ENCODE measurements at places on chromosomes 12 and 14.

- no peak for DNase-seq
- H3K4me1 ChIP-seq: no peaks in the 10 kb centered on the region
- H3K36me3 ChIP-seq: no peaks in the 10 kb centered on the region
- no peak overlapping the region for H3K27ac ChIP-seq
These were observed 85.6 kb downstream of the OTOGL start for GRCh38 chr12:80184926-80185325.

GRCh38 chr12:131872154-131873051 lies 22.0 kb upstream of the ULK1 start:
- DNase-seq: peak; percentile 90
- H3K36me3 ChIP-seq: no peaks in the 10 kb centered on the region
- H3K4me1 ChIP-seq: peaks cover 29% of the 10 kb centered on the region
- no peak overlapping the region for H3K4me3 ChIP-seq
- H3K27ac ChIP-seq: peak overlapping the region; percentile 49

DNA sequence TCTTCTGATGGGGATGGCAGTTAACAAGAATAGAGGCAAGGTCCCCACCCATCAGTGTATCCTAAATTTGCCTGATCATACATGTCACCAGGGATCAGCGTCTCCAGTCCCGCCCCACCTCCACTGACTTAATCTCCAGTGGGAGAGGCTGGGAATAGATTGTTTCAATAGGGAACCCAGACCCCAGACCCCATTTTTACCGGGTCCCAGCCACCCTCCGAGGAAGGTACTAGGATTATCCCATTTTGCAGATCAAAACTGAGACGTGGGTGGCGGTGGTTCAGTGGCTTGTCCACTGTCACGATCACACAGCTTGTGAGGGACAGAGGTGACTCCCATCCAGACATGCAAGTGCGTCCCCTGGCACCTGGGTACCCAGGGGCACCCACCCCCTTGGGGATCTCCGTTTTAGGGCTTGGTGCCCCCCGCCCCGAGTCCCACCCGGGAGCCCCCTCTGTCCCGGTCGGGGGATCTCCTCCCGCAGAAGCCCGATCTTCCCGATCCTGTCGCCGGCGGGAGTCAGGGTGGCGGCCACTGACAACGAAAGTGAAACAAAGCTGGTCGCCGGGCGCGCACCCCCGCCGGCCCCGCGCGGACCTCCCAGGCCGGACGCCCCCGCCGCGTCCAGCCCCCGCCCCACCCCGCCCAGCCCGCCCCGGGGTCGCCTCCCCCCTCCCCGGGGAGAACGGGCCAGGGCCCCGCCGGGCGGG lies 523 bp downstream of the WSB2 start:
- peaks cover 46% of the 10 kb centered on the region for H3K4me1 ChIP-seq
- H3K27me3 ChIP-seq: no peaks in the 10 kb centered on the region
- DNase-seq: peak; percentile 69
- H3K27ac ChIP-seq: peak overlapping the region; percentile 78

- H3K27ac ChIP-seq: no peak overlapping the region
- DNase-seq: no peak
- H3K4me1 ChIP-seq: no peaks in the 10 kb centered on the region
- H3K36me3 ChIP-seq: peaks cover 6% of the 10 kb centered on the region
These were observed 7.1 kb upstream of the OAS2 start for GRCh38 chr12:112971248-112971647.

GRCh38 chr12:46374310-46374709 lies 1.7 kb upstream of the SLC38A2 start:
- H3K27ac ChIP-seq: peak overlapping the region; percentile 87
- peaks cover 20% of the 10 kb centered on the region for H3K4me1 ChIP-seq
- H3K36me3 ChIP-seq: peaks cover 50% of the 10 kb centered on the region
- H3K4me3 ChIP-seq: peak overlapping the region; percentile 88
- DNase-seq: no peak

DNA sequence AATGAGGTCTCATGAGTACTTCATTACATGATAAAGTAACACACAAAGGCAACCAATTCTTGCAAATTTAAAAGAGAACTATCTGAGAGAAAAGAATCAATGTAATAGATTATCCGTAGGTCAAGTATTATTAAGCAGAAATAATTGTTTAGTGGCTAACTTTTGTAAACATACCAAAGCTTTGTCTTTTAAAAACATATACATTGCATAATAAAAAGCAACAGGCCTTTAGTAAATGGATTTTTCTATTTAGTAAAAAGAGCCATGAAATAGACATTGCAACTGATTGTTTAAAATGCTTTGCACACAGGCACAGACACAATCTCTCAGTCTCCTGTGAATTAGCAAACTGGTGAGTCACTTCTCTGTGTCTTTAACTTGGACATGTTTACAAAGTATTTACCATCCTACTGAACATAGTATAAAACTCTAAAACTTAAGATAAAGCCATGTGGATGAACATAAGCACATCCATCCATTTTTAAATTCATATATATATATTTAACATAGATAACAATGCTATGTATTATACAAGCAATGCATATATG lies 518.7 kb upstream of the MGAT4C start:
- H3K27me3 ChIP-seq: no peaks in the 10 kb centered on the region
- H3K36me3 ChIP-seq: no peaks in the 10 kb centered on the region
- DNase-seq: no peak
- H3K4me1 ChIP-seq: no peaks in the 10 kb centered on the region

GRCh38 chr14:104656014-104656714 lies 33.3 kb upstream of the INF2 start:
- H3K4me1 ChIP-seq: peaks cover 13% of the 10 kb centered on the region
- H3K36me3 ChIP-seq: peaks cover 12% of the 10 kb centered on the region
- no peak overlapping the region for H3K4me3 ChIP-seq
- H3K27me3 ChIP-seq: no peaks in the 10 kb centered on the region

- DNase-seq: no peak
- no peak overlapping the region for H3K27ac ChIP-seq
- H3K4me1 ChIP-seq: no peaks in the 10 kb centered on the region
These were observed 9.0 kb upstream of the GPR135 start for GRCh38 chr14:59474172-59474571.

DNA sequence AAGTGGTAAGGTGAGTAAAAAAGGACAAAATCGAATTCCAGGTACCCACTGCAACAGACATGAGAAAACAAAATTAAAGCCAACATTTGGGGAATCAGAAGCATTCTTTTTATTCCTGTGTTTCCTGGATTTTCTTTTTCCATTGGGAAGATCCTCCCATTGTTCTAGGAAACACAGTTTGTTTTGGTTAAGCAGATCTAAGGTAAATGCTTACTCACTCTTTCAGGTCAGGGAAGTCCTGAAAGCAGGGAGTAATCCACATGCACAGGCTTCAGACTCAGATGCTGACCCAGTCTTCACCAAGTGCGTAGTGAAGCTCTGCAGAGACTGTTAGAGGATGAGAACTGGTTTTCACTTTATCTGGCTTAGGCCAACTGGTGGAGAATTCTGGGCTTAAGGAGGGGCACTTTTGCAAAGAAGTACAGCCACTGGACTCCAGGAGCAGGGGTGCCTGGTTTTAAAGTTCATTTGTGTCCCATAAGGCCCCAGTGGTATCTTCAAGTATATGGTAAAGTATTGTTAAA lies 57.7 kb downstream of the RPAP3 start:
- DNase-seq: no peak
- no peaks in the 10 kb centered on the region for H3K36me3 ChIP-seq
- H3K4me3 ChIP-seq: no peak overlapping the region
- H3K27ac ChIP-seq: no peak overlapping the region

DNA sequence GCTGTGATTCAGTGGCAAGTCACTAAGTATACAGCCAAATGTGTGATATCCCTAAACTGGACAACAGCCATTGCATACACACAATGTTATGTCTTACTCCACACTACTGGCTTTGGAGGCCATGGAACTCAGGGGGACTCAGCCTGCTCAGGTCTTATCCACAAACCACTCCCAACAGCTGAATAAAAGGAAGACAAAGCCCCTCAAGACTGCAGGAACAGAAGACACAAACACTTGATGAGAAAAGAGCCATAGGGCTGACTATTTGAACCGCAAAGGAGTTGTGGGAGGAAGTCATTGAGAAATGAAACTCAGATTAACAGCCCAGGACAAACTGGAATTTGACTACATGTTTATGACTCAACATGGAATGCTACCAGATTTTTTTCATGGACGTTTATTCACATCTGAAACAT lies 40.9 kb downstream of the PTGER2 start:
- H3K4me1 ChIP-seq: peaks cover 30% of the 10 kb centered on the region
- H3K36me3 ChIP-seq: no peaks in the 10 kb centered on the region

- H3K36me3 ChIP-seq: peaks cover 5% of the 10 kb centered on the region
- H3K4me1 ChIP-seq: peaks cover 9% of the 10 kb centered on the region
- no peak for DNase-seq
- H3K27me3 ChIP-seq: no peaks in the 10 kb centered on the region
- H3K4me3 ChIP-seq: no peak overlapping the region
These were observed 32.5 kb upstream of the LIMA1 start for GRCh38 chr12:50315803-50316202.

DNA sequence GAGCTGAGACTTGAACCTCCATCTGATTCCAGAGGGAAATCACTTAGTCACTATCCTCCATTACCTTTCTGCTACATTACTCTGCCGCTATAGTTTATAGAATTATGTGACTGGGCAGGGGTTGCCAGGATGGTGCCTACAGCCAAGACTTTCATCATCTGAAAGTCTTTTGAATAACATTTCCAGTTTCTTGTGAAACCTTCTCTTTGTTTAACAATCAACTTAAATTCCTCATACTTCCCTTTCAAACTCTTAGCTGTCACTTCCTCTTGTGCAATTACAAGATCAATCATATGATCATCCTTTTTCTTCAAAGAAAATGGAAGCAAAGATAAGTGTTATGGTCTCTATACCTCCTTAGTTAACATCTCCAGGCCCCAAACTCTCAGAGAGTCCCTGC lies 25.4 kb upstream of the PELI2 start:
- no peak for DNase-seq
- peaks cover 13% of the 10 kb centered on the region for H3K4me1 ChIP-seq
- H3K27ac ChIP-seq: no peak overlapping the region
- no peaks in the 10 kb centered on the region for H3K27me3 ChIP-seq
- no peaks in the 10 kb centered on the region for H3K36me3 ChIP-seq
- H3K4me3 ChIP-seq: no peak overlapping the region

DNA sequence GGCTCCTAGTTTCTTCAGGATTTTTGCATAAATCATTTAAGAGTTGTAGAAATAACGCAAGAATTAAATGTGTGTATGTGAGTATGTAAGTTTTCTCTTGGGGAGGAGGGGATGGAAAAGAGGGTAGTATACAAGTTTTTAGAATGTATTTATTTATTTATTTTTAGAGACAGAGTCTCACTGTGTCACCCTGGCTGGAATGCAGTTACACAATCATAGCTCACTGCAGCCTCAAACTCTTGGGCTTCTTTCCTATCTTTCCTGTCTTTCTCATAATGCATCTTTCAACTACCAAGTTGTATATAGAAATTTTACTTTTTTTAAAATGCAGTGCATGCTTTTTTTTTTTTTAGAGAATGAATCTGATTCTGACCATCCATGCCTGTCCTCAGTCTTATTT lies 269.0 kb upstream of the GARIN2 start:
- no peaks in the 10 kb centered on the region for H3K27me3 ChIP-seq
- H3K36me3 ChIP-seq: no peaks in the 10 kb centered on the region
- no peak overlapping the region for H3K27ac ChIP-seq
- H3K4me3 ChIP-seq: no peak overlapping the region
